ENCODE measurements at places on chromosomes 1 and 21. TPM values are rescaled to one million over a fixed set of nuclear protein-coding genes. Genes with fewer than 3 reads are reported as not detected.
A peak's percentile ranks its signal among the peaks of the same experiment; 100 is the strongest.

ITLN1 gene
- not detected for total RNA-seq

ST6GALNAC3 gene
- 0.35 TPM for total RNA-seq

MROH9 gene
- total RNA-seq = not detected

CYP4Z1 gene
- not detected for total RNA-seq

C1orf116 gene
- 0.12 TPM for total RNA-seq

ADORA1 gene
- not detected for total RNA-seq

FRRS1 gene
- total RNA-seq = 2.1 TPM

ARHGAP29 gene
- total RNA-seq = 1.8 TPM

FDPS gene
- total RNA-seq = 182 TPM

NCAM2 gene
- not detected for total RNA-seq

COL16A1 gene
- total RNA-seq = 0.82 TPM

GRCh38 chr1:19483261-19483660 is 2.1 kb downstream of the CAPZB start:
- peaks cover 84% of the 10 kb centered on the region for H3K4me1 ChIP-seq
- H3K27ac ChIP-seq = peak overlapping the region; percentile 52
- H3K4me3 ChIP-seq = peak overlapping the region; percentile 96
- H3K27me3 ChIP-seq = no peaks in the 10 kb centered on the region

- peak overlapping the region; percentile 45 for H3K4me3 ChIP-seq
- no peaks in the 10 kb centered on the region for H3K36me3 ChIP-seq
- H3K27ac ChIP-seq = peak overlapping the region; percentile 40
- H3K4me1 ChIP-seq = peaks cover 47% of the 10 kb centered on the region
- DNase-seq = peak; percentile 19
Measured at GRCh38 chr1:31981972-31982371, 31.7 kb upstream of the KHDRBS1 start.

DNA sequence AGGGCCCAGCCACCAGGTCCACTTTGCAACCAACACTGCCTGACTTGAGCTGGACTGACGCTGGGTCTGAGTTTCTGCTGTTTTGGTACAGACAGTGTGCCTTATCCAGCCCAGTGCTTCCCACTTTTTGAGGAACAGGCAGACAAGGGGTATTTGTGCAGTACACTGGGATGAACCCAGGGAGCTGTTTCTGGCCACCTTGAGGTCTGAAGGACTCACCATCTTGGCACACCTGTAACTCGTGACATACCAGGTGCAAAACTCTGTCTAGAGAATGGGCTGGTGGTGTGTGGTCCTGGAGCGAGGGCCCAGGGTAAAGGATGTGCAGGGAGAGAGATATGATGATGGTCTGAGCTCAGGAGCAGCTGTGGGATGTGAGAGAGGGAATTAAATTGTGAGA is 148.6 kb downstream of the PCP4 start:
- no peaks in the 10 kb centered on the region for H3K4me1 ChIP-seq
- DNase-seq = no peak
- H3K4me3 ChIP-seq = no peak overlapping the region
- H3K27ac ChIP-seq = no peak overlapping the region

DNA sequence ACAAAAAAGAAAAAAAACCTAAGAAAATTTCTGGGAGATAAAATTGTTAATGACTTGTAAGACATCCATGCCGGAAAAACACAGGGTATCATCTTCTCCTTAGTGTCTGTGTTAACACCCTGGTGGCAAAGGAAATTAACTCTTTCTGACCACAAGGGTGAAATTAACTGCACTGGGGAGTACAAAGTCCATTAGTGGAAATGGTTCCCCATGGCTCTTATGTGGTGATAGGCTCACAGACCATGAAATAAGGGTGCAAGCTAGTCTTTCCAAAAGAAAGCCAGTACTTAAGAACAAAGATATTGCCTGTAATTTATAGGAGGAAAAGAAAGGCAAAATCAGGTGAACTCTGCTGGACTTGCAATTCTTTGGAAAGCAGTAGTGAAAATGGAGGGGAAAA is 185.4 kb downstream of the LRRIQ3 start:
- H3K4me1 ChIP-seq = no peaks in the 10 kb centered on the region
- no peaks in the 10 kb centered on the region for H3K36me3 ChIP-seq
- no peaks in the 10 kb centered on the region for H3K27me3 ChIP-seq
- H3K4me3 ChIP-seq = no peak overlapping the region

DNA sequence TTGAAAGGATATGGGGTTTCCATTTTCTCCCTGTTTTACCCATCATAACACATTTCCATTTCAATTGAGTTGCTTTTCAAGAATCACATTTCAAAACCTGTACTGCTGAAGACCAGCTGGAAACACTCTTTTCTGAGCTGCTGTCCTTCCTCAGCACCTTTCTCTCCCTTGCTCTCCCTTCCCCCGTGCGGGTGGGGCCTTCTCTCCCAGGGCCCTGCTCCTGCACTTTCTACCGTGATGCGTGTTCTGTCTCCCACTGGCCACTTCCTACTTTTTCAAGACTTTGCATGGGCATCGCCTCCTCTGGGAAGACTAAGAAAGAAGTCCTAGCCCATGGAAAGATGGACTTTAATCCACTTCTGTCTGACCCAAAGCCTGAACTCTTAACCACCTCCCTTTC is 390.4 kb downstream of the PTPRU start:
- no peak overlapping the region for H3K27ac ChIP-seq
- H3K36me3 ChIP-seq = no peaks in the 10 kb centered on the region
- H3K4me1 ChIP-seq = no peaks in the 10 kb centered on the region
- no peak for DNase-seq
- peaks cover 16% of the 10 kb centered on the region for H3K27me3 ChIP-seq
- no peak overlapping the region for H3K4me3 ChIP-seq

GRCh38 chr1:110605901-110606656 is at the start of gene KCNA2:
Gene KCNA2, minus strand, starts transcription at chr1:110606358. Its CDS starts 1,576 bp downstream, at chr1:110604782.
- no peak for DNase-seq
- no peaks in the 10 kb centered on the region for H3K36me3 ChIP-seq
- peaks cover 49% of the 10 kb centered on the region for H3K27me3 ChIP-seq

- no peak overlapping the region for H3K4me3 ChIP-seq
- H3K27me3 ChIP-seq = no peaks in the 10 kb centered on the region
- no peaks in the 10 kb centered on the region for H3K4me1 ChIP-seq
- no peak for DNase-seq
Measured at GRCh38 chr1:195097316-195097715, 1510.9 kb downstream of the KCNT2 start.

GRCh38 chr1:175690298-175690697 is 53.1 kb downstream of the TNR start:
- no peak overlapping the region for H3K27ac ChIP-seq
- H3K4me3 ChIP-seq = no peak overlapping the region
- no peaks in the 10 kb centered on the region for H3K4me1 ChIP-seq
- peaks cover 13% of the 10 kb centered on the region for H3K27me3 ChIP-seq

DNA sequence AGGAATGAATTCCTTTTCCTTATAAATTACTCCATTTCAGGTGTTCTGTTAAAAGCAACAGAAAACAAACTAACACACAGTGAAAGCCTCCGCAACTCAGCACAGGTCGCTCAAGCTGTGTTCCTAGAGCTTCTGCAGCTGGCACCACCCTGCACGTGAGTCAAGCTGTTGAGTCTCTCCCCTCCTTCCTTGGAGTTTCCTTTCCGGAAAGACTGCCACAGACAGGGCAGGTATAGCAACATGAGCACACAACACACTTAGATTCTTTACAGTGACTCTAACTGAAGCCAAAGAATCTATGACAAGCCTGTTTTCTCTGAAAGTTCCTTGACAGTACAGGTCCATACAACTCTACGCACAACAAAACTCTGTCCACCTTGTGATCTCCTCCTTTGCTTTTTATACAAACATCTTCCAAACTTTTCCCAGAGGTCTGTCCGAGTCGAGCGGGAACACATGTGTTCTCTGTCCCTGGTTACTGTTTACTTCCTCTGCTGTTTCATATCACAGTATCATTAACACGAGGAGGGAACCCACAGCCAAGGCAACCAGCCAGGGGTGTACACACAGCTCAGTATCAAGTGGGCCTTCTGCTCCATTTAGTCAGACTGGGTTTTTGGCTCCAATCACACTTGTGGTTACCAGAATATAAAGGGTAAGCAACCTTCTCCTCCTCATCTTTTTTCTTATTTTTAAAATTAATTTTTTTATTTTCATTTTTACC is 38.7 kb upstream of the DESI2 start:
- H3K27ac ChIP-seq = no peak overlapping the region
- no peak for DNase-seq

- no peaks in the 10 kb centered on the region for H3K27me3 ChIP-seq
- no peak overlapping the region for H3K27ac ChIP-seq
- DNase-seq = no peak
- no peaks in the 10 kb centered on the region for H3K36me3 ChIP-seq
- no peaks in the 10 kb centered on the region for H3K4me1 ChIP-seq
Measured at GRCh38 chr1:191034132-191034531, 556.5 kb upstream of the BRINP3 start.

GRCh38 chr1:154445040-154445472 is 39.9 kb downstream of the IL6R start:
- DNase-seq = peak; percentile 54
- H3K27ac ChIP-seq = no peak overlapping the region
- peaks cover 57% of the 10 kb centered on the region for H3K4me1 ChIP-seq
- H3K4me3 ChIP-seq = no peak overlapping the region

DNA sequence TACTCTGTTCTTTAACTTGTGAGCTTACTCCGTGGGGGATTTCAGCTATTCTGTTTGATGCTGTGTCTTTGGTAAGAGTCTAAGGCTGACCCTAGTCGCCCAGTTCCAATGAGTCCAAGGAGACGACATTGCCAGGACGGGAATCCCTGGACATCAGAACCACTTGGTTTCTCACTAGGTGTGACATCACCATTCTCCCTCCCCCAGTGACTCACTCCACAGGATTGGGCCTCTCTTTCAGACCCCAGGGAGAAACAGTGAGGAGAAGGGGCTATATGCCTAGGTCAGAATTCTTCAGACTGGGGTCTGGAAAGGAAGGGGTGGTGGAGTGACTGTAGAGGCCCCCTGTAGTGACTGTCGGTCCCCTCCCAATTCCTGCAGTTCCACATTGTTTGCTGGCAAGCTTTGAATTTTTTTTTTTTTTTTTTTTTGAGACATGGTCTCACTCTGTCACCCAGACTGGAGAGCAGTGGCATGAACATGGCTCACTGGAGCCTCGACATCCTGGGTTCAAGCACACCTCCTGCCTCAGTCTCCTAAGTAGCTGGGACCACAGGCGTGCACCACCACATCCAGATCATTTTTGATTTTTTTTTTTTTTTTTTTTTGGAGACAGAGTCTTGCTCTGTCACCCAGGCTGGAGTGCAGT is 21.3 kb downstream of the ALPL start:
- no peak for DNase-seq
- H3K27ac ChIP-seq = no peak overlapping the region
- H3K36me3 ChIP-seq = no peaks in the 10 kb centered on the region
- H3K27me3 ChIP-seq = peaks cover 9% of the 10 kb centered on the region
- H3K4me3 ChIP-seq = no peak overlapping the region

GRCh38 chr1:1680031-1680911 is 12.3 kb downstream of the SLC35E2B start:
- DNase-seq = no peak
- no peak overlapping the region for H3K4me3 ChIP-seq
- H3K27me3 ChIP-seq = no peaks in the 10 kb centered on the region
- H3K36me3 ChIP-seq = no peaks in the 10 kb centered on the region
- peaks cover 39% of the 10 kb centered on the region for H3K4me1 ChIP-seq

DNA sequence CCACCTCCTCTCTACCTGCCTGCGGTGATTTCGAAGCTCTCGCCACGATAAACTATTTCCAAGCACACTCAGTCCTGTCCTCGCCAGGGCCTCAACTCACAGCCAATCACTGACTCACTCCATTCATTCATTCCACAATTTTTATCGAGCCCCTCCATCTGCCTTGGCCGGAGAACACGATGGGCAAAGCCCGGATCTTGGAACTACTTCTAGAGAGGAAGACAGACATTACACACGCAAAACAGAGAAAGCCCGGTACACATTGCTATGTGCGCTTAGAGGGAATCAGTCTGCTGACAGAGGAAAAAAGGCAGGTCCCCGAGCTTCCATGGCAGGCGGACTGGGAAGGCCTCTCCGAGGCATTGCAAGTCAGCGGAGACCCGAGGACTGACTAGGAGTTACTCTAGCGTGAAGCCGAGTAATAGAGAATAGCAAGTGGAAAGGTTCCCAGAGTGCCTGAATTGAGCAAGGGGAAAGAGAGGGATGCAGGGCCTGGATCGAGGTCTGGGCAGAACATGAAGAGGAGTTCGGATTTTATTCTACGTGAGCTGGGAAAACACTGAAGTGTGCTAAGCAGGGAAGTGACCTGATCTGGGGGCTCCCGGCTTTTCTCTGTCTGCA is 54.2 kb upstream of the DNAJC6 start:
- peaks cover 2% of the 10 kb centered on the region for H3K36me3 ChIP-seq
- H3K27me3 ChIP-seq = peaks cover 31% of the 10 kb centered on the region

GRCh38 chr1:112093372-112093694 is 103.9 kb upstream of the KCND3 start:
- no peak for DNase-seq

GRCh38 chr1:202112859-202113689 is 9.6 kb upstream of the GPR37L1 start:
- no peaks in the 10 kb centered on the region for H3K36me3 ChIP-seq
- H3K4me3 ChIP-seq = no peak overlapping the region
- DNase-seq = no peak
- no peak overlapping the region for H3K27ac ChIP-seq

GRCh38 chr1:205502111-205502810 is 2.2 kb upstream of the CDK18 start:
- H3K36me3 ChIP-seq = no peaks in the 10 kb centered on the region

GRCh38 chr1:34330061-34330460 is 153.4 kb downstream of the C1orf94 start:
- no peaks in the 10 kb centered on the region for H3K4me1 ChIP-seq
- no peak overlapping the region for H3K4me3 ChIP-seq
- no peak for DNase-seq
- no peak overlapping the region for H3K27ac ChIP-seq
- H3K36me3 ChIP-seq = no peaks in the 10 kb centered on the region

DNA sequence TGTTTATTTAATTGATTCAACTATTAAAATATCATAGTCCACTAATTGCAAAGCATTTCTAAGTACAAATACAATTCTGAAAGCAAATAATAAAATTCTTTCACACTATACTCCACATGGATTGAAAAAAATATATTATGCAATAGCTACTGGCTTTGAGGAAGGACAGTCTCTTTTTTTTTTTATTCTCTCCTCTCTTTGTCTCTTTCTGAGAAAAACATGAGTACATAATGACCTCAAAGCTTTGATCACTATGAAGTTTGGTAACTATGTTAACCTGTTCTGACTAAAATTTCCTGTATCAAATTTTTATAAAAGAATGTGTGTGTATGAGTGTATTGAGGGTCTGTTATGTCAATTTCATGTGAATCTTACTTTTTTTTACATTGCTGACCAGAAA is 96.2 kb downstream of the RGS2 start:
- H3K4me3 ChIP-seq = peak overlapping the region; percentile 13
- no peaks in the 10 kb centered on the region for H3K36me3 ChIP-seq
- peaks cover 20% of the 10 kb centered on the region for H3K4me1 ChIP-seq
- DNase-seq = no peak
- H3K27me3 ChIP-seq = peaks cover 15% of the 10 kb centered on the region

Data from activated T-cell treated with anti-CD3 and anti-CD28 coated beads, Interleukin-2, amount 50 U/mL, for 72 hours (primary cell).